AG09309 (cell line): ENCODE measurements at places on chromosomes 7 and 10.

GRCh38 chr10:31536302-31536701 is 217.3 kb downstream of the ZEB1 start:
- no peak for DNase-seq

DNA sequence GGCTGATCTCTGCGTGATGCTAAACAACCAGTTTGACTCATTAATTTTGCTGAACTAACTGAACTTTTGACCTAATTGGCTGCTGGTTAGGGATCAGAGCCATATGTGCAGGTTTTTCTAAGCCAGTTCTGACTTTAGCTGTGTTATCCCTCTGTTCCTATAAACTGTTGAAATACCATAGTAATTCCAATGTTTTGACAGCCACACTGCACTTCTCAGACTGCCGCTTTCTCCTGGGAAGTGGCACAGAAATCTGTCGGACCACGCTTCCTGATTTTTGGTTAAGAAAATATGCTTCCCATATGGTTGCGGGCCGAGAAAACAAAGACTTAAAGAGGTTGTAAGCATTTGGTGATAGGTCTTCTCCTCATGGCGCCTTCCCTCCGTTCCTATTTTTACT is 42.3 kb downstream of the TBXAS1 start:
- DNase-seq = no peak

DNA sequence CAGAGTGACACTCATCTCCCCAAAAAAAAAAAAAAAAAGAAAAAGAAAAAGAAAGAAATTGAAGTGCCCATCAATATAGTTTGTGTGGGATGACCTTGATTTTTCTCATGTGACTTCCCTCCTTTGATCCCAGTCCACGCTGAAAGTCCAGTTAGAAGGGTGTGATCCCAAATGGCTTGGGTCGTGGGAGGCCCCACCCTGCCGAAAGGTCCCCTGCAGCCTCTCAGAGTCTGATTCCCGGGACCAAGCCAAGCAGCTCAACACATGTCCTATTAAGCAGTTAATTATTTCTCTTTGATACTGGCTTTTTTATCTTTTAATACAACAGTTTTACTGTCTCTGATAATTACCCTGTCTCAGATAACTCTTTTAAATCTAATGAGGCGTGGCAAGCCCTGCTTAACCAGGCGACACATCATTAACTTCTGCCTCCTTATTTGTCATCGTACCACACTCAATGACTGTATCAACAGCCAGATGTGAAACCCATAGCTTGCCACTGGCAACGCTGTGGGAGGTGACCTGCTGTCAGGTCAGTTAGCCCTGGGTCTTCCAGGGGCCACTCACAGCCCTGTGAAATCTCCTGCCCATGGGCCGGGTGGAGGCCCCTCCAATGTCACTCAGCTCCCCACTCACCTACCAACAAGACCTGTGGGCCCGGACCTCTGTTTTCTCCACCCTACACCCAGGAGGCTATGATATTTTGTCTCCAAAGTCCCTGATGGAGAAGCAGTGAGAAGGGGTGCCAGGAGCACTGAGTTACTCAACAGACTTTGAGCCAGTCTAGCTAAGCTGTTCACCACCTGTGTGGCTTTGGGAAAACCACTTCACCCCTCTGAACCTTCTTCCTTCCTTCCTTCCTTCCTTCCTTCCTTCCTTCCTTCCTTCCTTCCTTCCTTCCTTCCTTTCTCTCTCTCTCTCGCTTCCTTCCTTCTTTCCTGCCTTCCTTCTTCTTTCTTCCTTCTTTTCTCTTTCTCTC is 110.0 kb upstream of the SFMBT2 start:
- DNase-seq = no peak

DNA sequence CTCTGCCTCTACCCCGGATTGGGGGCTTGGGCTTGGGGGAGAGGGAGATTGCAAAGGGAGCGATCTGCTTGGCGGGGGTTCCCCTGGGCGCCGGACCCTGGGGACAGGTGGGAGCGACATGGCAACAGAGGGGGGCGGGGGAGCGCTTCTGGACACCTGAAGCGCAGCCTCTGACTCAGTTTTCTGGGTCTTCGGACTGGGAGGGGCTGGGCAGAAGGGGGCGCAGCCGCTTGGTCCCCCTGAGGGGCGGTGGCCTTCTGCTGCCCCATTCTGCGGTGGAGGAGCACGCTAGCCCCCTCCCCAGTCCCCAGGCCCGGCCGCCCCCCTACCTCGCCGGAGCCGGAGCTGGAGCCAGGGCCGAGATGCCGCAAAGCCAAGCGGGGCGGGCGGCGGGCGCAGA is 380 bp downstream of the NAT16 start:
- DNase-seq = no peak

DNA sequence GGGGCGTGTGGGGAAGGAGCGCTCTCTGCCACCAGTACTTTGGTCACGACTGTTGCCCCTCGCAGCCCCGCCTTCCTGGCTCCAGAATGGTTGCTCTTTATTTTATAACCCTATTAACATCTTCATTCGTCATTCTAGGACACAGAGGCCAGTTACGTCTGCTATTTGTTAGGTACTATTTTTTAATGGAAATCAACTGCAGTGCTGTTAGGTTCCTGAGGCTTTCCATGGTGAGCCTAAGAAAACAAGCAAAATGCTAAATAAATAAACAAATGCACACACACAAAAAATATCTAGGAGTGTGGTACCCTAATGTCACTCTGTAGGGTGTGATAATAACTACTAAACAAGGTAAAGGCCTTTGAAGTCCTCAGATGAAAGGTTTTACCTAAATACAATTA is 71.1 kb downstream of the SLC37A3 start:
- no peak for DNase-seq

DNA sequence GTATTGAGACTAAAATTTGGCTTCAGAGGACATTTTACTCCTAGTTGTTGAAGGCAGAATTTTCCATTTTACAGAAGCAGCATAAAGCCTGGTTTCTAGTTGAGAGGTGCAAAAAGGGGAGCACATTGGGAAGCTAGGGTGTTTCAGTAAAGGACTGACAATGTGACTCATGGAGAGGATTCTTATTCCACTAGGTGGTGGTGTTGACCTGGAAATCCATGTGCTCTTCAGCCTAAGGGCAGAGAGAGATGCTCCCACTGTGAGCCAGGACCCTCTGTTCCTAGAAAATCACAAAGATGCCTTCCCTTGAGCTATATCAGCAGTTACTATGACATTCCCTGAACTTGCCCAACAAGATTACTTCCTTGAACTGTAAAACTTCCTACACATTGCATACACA is 687.8 kb downstream of the IPMK start:
- DNase-seq = no peak

DNA sequence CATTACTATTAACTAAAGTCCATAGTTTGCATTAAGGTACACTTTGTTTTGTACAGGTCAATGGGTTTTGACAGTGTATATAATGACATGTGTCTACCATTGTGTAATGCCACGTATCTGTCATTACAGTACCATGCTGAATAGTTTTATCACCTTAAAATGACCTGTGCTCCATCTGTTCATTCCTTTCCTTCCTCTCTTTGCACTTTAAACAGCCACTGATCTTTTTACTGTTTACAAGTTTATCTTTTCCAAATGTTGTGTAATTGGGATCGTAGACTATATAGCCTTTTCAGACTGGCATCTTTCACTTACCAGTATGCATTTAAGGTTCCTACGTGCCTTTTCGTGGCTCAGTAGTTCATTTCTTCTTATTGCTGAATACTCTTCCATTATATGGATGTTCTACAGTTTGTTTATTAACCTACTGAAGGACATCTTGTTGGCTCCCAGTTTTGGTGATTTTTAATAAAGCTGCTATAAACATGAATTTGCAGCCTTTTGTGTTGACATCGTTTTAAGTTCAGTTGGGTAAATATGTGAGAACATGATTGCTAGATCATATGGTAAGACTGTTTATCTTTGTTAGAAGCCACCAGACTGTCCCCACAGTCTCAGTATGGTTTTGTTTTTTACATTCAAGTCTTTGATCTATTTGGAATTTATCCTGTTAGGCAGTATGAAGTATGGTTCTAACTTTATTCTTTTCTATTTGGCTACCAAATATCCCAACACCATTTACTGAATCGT is 24.7 kb downstream of the STAM start:
- no peak for DNase-seq

GRCh38 chr10:61789031-61789430 is 112.5 kb upstream of the ARID5B start:
- DNase-seq = no peak

- no peak for DNase-seq
Observed at GRCh38 chr7:127437241-127437640, 44.7 kb upstream of the ZNF800 start.

DNA sequence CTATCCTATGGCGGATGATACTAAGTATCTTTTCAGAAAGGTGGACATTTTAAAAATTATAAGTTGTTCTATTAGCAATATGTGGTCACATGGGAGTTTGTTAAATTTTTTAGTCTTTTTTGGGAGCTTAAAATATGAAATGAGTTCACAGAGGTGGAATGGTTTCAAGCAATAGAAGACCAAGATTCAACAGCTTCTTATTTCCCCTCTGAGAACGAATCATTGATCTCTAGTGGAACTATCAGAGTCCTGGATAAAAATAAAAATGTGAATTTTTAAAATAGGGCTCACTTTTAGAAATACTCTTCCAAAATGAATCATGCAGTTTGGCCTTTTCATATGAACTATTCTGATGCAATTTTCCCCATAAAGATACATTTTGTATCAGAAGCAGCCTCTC is 467.7 kb upstream of the KLF6 start:
- DNase-seq = no peak

DNA sequence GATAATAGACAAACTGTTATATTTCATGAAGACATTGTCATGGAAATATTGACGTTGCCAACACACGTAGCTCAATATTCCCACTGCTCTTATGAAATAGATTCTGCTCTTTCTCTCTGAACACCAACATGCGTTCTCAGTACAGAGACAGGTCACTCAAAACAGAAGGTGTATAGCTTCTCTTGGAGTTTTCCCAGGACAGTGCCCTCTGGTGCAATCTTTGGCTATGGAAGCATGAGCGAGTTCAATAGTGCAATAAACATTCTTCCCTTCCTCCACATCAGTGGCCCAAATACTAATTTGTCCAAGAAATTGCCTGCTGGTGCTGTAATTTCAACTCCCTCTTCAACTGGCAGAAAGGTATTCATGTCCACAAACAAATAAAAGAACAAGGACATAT is 145.3 kb downstream of the MAGI2 start:
- DNase-seq = no peak

DNA sequence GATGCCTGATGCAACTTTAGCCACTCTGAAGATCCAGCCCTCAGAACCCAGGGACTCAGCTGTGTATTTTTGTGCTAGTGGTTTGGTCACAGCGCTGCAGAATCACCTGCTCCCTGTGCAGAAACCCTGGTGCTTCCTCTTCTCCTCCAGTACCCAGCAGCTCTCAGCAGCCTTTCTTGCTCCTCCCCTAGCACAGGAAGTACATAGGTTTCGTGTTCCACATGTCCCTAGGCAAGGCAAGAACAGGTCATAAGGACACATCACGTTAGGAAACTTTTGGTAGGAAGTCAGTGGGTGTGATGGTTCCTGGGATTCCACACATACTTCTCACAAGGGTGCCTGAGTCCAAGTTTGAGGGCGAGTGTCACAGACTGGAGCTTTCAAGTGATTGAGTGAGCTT is 167.9 kb upstream of the PRSS1 start:
- DNase-seq = no peak

- DNase-seq = no peak
Observed at GRCh38 chr10:35335133-35336083, 901 bp upstream of the CCNY start.

DNA sequence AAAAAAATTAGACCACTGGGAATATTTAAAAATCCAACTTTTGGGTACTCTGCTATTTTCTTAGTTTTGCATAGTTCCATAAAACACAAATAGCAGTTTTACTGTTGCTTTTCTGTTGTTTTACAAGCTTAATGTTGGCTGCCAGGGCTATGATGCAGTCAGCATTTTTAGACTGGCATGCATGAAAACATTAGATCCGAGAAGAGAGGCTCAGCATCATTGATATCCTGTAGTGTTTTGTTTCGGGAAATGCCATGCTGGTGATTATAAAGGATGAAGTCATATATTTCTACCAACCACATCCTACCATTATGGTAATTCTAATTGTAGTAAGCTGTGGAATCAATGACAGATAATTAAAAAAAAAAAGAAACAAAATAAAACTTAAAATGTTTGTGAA is 104.6 kb downstream of the MBL2 start:
- peak; percentile 75 for DNase-seq

DNA sequence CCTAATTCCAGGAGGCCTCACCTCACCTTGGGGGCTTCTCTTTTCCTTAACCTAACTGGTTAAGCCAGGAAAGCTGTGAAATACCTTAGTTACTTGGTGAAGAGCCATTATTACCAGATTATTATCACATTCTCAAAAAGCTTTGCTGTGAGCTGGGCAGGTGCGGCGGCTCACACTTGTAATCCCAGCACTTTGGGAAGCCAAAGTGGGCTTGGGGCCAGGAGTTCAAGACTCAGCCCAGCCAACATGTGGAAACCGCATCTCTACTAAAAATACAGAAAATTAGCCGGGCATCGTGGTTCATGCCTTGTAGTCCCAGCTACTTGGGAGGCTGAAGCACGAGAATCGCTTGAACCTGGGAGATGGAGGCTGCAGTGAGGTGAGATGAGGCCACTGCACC is 102.4 kb upstream of the KLF6 start:
- DNase-seq = no peak

GRCh38 chr10:78756604-78757343 is 312.0 kb upstream of the ZMIZ1 start:
- peak; percentile 96 for DNase-seq

- DNase-seq = no peak
Observed at GRCh38 chr7:74474271-74474865, 20.7 kb downstream of the GTF2IRD1 start.

DNA sequence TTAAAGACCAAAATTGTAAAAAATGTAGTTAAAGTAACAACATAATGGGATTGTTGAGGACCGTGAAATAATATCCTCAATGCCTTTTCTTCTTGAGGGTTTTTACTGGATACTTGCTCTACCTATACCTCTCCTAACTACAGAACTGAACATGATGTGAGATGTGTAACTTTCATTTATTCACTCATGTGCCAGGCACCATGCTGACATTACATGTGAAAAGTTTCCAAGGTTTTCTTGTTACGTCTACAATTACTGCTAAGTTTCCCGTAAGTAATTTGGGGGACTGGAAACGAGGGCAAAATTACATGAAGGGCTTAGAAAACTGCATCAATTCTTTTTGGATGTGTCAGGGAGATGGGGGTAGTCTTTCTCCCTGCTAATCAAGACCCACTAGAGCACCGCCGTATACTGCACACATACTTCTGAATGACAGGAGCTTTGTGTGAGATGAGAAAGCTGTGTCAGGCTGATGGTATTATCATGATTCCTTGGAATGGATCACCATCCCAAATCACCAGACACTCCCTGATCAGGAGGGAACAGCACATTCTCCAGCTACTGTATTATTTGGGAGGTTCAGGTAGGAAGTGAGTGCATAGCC is 41.8 kb downstream of the PTPRZ1 start:
- DNase-seq = no peak

GRCh38 chr7:139132887-139133286 is 23.4 kb upstream of the ZC3HAV1 start:
- DNase-seq = no peak

GRCh38 chr10:74056050-74056818 is 58.3 kb downstream of the VCL start:
- no peak for DNase-seq
